ENCODE measurements at places on chromosomes 7 and 10. TPM values are rescaled to one million over a fixed set of nuclear protein-coding genes. Genes with fewer than 3 reads are reported as not detected.

DNA sequence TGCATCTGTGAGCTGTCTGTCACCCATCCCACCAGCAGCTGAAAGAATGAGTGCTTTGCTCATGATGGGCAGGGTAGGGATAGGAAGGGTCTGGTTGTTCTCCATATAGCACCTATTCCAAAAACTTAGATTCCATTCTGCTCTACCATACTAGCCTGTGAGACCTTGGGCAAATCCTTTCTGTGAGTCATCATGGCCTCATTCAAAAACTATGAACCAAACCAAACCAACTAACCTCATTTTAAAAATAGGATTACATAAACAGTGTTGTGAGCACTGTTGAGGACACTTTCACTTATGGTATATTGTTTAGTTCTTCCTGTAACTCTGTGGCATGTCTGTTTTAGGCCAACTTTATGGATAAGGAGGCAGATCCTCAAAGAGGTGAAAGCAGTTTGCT is 30.9 kb upstream of the STEAP4 start:
- DNase-seq: no peak

The ARPC1B gene
- 132 TPM for total RNA-seq

DNA sequence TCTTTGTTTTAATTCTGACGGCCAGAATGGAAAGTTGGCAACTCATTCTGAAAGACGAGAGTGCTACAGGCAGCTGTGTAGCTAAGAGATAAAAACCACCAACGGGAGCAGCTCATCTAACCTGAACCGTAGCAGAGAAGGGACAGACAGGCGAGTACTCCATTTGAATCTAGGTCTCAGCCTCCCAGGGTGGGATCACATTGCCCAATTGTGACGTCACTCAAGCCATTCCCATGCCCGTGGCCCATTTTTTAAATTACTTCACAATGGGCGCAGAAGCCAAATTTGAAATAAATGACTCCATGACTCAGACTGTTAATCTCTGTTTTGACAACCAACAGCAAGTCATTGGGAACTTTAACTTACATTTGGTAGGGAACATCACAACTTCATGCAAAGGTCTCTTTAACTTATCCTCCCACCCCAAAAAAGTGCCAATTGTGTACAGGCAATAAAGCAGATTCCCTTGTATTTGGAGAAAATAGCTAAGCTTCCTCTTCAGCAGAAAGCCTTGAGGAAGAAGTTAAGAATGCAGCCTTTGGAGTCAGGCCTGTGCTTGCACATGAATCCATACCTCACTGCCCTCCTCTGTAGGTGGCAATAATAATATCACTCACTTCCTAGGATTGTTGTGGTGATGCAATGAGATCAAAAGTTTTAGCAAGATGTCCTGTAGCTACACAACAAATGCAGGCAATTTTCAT is 93.2 kb upstream of the KIF5B start:
- DNase-seq: no peak

- no peak for DNase-seq
Observed at GRCh38 chr10:46042527-46042926, 3.5 kb downstream of the MSMB start.

The OR2A42 gene
- 0.27 TPM for total RNA-seq
